Activated CD4-positive, CD25-positive, alpha-beta regulatory T cell treated with anti-CD3 and anti-CD28 coated beads, Interleukin-2, amount 50 U/mL, for 16 hours (primary cell): ENCODE measurements at places on chromosomes 6 and 20.

GRCh38 chr20:62156592-62157386 is 13.2 kb downstream of the SS18L1 start:
- peak; percentile 48 for DNase-seq

- DNase-seq = no peak
Observed at GRCh38 chr6:109772883-109773431, 81.9 kb downstream of the FIG4 start.

DNA sequence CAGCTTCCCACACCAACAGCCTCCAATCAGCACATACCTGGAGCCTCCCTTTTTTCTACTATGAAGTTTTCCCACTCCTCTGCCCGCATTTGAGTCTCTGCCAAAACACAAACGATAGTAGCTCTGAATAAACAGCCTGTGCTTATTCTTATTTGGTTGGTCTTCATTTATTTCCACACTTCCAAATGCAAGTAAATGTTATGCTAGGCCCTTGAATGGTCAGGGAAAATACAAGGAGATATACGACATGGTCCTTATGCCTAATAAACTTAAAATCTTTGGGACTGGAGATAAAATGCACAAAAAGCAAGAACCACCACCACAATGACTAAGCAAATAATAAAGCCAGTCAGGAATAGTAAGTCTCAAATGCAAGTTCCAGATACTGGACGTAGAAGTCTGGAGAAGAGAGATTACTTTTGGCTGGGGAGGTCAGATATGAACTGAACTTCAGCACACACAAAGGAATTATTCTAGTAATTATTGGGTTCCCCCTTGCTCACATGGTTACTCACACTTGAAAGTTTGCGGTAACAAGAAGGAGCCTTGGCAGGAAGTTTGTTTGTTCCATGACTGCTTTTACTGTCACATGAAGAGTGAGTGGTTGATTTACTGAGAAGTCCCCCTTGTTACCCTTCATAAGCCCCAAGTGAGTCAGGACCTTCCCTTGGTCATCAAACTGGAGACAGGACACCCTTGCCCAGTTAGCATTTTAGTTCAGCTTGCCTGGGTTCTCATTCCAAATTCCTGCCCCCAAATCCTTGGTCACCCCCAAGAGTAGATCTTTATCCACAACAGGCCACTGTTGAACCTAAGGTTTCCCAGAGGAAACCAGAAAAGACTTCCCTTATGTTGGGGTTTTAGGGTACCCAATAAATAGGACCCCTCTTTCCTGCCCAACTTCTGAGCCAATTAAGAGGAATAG is 511.2 kb upstream of the JARID2 start:
- DNase-seq = no peak

GRCh38 chr6:136726837-136727557 is 65.3 kb downstream of the MAP3K5 start:
- no peak for DNase-seq

GRCh38 chr6:126071000-126071647 is 84.8 kb downstream of the TRMT11 start:
- DNase-seq = no peak

DNA sequence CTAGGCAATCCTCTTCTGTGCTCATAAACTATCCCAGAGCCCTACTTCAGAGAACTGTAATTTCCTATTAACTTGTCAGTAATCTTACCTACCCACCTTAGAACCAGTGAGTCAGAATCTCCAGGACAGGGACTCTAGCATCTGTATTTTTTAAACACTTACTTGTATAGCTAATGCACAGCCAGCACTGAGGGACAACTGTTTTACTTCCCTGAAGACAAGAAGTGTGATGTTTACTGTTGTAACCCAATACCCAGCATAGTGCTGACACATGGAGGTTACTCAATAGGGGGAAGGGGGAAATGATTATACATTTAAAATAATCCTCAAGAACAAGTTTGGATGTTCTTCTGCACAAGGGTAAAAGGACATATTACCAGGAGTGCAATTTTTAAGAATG is 130.8 kb downstream of the BTBD9 start:
- DNase-seq = no peak

GRCh38 chr6:115971785-115972184 is 88.9 kb downstream of the FRK start:
- no peak for DNase-seq

DNA sequence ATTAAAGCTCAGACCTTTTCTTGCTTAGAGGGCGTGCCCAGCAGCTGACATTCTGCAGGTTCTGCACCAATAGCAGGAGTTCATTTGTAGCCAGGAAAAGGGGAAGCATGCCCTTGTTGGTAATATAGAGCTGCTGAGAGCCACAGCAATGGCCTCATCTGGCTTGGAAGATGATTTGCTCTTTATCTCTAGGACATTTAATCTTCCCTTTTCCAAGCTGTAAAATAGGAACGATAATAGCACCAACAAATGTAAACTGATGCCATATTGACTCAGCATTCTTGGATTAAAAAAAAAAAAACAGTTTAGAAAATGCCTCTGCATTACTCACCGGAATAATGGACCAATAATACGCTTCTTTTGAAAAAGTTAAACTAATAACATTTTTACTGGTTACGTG is 93.4 kb upstream of the SLC2A12 start:
- no peak for DNase-seq

- DNase-seq = no peak
Observed at GRCh38 chr6:87881342-87881895, 166.2 kb upstream of the SPACA1 start.

DNA sequence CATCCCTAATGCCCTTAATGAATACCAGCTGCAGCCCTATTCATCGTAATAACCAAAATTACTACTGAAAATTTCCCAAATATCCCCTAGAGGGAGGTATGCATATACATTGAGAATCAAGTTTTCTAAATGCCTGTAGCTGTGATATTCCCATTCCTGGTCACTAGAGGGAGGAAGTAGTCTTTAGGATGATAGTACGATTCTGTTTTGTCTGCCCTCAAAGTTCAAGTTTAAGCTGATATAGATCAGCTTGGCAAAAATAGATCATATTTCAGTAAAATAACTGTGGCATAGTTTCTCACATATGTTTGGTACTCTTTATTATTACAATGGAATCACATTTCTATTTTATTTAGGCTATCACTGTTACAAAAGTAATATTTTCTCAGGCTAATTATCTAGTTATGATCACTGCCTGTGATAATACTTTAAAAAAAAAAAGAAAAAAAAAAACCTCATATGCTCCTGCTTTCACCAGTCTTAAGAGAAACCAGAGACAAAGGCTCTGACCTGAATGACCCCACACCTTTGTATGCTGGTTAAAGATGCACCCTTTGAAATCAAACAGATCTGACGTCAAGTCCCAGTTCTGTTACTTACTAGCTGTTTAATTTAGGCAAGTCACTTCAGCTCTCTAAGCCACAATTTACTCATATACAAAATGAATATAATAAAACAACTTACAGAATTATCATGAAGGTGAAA is 11.0 kb downstream of the TSPYL1 start:
- DNase-seq = no peak

DNA sequence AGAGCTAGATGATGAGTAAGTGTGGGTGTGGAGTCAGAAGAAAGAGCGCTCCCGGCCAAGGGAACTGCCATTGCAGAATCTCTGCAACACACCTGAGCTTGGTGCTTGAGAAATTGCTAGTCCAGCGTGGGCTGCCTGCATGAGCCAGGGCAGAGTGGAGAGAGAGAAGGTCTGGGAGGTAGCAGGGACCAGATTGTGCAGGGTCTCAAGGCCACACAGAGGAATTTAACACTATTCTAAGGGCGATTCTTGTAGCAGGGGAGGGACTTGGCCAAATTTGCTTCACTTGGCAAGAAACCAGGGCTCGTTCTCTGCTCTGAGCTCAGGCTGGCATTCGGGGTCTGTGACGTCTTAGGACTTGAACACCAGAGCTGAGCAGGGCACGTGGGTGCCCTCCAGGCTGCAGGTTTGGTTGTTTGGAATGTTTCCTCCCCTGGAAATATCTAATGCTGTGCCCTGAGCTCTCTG is 53.5 kb downstream of the BCAS4 start:
- no peak for DNase-seq

DNA sequence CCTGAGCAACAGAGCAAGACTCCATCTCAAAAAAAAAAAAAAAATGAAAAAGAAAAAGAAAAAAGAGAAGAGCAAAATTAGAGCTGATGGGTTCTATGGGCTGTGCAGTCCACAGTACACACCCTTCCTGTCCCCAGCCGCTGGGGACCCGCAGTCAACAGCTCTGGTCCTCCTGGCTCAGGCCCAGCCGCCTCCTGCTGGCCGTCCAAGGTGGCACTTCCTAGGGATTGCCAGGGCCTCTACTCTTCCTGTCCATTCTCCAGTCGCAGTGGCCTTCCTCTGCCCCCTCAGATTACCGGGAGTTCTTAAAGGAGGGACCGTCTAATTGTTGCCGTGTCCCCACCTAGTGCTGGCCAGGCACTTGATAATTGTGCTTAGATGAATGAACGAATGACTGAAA is 41.7 kb downstream of the TMEM242 start:
- no peak for DNase-seq

DNA sequence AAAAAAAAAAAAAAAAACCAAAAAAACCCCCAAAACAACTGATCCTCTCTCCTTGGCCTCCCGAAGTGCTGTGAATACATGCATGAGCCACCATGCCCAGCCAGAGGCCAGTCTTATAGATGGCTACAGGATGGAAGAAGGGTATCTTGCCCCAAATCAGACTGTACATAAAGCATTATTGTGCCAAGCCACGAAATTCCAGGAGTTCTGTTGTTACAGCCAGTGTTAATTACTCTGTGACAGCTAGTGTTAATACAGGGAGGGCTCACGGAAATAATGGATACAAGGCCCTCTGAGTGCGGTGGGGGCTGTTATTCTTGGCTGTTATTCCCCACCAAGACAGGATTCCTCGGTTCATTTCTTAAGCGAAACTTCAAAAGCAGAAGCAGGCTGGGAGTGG is 1.4 kb upstream of the CLPSL2 start:
- no peak for DNase-seq

- DNase-seq = no peak
Observed at GRCh38 chr20:33940666-33941065, 53.0 kb upstream of the RALY start.

GRCh38 chr6:113642714-113643406 is 214.3 kb upstream of the MARCKS start:
- DNase-seq = no peak

GRCh38 chr20:37345339-37346235 is at the start of gene SRC:
Gene SRC, plus strand, starts transcription at chr20:37346140. Its CDS starts 38,014 bp downstream, at chr20:37384154.
- DNase-seq = no peak

DNA sequence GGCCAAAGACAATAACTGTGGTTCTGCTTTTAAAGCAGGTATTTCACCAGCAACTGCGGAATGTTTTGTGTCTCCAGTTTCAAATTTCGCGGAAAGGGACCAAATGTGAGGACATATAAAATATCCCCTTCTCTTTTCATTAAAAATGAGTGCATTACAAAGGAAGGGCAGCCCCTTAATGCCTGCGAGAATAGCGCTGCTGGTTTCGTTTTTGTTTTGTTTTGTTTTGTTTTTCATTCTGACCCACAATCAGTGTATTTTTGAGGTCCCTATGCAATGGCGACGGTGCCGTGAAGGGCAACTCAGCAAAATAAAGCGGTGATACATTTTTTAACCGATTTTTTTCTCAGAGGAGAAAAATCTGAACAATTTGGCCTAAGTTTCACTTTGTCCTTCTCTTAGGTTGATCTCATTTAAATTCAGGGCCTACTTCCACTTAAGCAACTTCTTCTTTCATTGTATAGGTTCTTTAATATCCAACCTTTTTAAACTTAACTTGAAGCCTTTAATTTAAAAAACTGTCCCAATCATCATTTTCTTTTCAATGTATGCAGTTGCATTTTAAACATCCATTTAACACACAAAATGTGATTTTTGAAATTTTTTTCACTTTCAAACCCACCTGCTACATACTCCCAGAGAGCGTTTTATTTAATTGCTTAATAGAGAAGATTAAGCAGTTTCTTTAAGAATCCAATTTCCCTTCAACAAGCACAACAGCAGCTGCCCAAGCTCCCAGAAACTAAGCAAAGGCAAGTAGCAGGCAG is 2.9 kb upstream of the HIVEP2 start:
- DNase-seq = no peak
